NCI-H524 (cell line): ENCODE measurements at places on chromosomes 1 and 21.

GRCh38 chr1:115447672-115448071, 109.6 kb upstream of the NGF start:
- DNase-seq, result no peak

DNA sequence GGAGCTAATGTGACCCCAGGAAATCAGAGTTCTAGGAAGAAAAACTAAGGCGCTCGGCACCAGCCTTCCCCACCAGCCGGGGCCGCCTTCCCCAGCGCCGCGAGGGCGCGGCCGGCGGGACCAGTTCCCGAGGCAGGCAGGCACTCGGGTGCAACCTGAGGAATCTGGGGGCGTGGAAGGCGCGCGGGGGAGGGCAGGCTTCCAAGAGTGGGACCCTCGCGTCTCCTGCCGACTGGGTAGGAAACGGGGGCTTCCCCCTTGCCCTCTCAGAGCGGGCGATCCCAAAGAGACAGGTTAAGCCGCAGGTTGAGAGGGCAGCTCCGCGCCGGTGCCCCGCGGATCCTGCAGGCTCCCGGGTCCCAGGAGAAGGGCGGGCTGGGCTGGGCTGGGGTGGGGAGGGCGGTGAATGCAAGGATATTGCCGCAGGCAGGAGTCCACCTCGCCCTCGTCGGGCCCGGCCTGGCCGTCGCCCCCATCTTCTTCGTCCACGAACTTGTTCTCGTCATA, 431 bp downstream of the ARPC5 start:
- DNase-seq, result no peak

DNA sequence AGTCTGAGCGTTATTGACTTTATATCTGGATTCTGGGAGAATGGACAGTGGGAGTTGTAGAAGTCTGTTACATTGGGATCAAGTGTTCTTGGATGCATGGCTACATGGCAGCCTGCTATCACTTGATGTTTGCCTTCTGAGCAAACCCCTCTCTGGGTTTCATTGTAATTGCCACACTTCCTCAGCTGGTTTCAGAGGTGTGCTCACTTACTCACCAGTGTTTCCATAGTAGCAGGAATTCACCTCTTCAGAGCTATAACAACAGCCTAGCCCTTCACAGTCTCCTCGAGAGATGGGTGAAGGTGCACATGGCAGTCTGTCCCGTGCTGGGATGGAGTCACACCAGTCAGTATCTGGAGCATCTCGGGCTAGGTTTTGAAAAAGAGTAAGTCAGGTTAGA, 2.6 kb downstream of the ZP4 start:
- no peak for DNase-seq

- DNase-seq, result no peak
Measured at GRCh38 chr1:157390651-157391050, 161.7 kb downstream of the FCRL5 start.

- DNase-seq, result no peak
Measured at GRCh38 chr1:218049641-218050040, 235.5 kb upstream of the RRP15 start.

GRCh38 chr1:3219005-3219790, 150.2 kb downstream of the PRDM16 start:
- no peak for DNase-seq

DNA sequence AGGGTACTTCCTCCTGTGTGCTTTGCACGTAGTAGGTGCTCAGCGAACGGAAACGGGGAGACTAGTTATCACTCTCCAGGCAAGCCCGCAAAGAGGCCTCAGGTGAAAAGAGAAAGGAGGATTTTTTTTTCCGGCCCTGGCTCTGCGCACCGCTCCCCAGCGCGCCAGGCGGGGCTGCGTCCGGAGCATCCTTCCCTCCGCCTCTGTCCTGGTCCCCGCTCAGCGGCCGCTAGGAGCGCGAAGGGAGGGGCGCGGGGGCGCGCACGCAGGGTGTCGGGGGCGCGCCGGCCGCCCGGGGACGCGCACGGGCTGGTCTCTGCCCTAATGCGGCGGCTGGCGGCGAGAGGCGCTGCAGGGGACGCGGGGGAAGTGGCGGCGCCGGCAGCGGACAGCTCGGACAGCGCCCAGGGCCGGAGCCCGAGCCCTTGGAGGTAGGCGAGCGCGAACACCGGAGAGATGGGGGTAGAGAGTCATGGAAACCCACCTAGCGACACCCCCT, 42.3 kb upstream of the NFASC start:
- DNase-seq, result peak; percentile 81
